GDM1 (cell line): ENCODE measurements at places on chromosomes 13 and 19.

- DNase-seq = no peak
These were observed 290.7 kb downstream of the SPRY2 start for GRCh38 chr13:80050252-80050651.

- no peak for DNase-seq
These were observed 112.4 kb downstream of the HS6ST3 start for GRCh38 chr13:96202315-96202714.

DNA sequence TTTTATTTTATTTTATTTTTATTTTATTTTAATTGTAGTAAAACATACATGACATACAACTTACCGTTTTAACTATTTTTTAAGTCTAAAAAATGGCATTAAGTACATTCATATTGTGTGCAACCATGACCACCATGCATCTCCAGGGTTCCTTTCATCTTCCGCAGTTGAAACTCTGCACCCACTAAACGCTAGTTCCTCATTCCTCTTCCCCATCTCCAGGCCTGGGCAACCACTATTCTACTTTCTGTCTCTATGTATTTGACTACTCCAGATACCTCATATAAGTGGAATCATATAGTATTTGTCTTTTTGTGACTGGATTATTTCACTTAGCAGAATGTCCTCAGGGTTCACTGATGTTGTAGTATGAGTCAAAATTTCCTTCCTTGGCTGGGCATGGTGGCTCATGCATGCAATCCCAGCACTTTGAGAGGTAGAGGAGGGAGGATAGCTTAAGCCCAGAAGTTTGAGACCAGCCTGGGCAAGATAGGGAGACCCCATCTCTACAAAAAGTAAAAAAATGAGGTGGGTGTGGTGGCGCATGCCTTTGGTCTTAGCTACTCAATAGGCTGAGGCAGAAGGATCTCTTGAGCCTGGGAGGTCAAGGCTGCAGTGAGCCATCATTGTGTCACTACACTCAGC, 55.7 kb upstream of the ZNF507 start:
- no peak for DNase-seq

DNA sequence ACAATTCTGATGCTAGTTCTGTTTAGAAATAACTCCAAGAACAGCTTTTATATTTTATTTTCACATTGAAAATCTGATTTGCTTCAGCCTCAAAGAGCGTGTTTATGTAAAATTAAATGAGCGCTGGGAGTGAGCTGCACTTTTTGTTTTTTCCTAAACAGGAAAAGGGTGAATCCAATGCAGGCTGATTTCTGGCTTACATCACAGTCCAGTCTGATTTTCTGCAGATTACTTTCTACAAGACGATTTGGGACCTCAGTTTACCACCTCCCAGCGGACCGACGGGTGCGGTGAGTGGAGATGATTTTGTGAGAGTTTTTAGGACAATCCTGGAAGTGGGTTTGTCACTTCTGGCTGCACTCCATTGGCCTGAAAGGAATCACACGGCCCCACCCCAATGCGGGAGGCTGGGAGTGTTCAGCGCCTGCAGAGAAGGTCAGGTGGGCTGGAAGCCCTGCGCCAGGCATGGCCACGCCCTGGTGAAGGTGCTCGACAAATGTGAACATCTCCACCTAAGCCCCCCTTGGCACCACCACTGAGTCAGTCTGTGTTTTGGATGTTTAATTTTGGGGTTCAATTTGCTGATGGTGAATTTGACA, 90.1 kb downstream of the ANKRD10 start:
- no peak for DNase-seq

- DNase-seq = no peak
These were observed 7.4 kb upstream of the KLHL26 start for GRCh38 chr19:18629166-18630088.

DNA sequence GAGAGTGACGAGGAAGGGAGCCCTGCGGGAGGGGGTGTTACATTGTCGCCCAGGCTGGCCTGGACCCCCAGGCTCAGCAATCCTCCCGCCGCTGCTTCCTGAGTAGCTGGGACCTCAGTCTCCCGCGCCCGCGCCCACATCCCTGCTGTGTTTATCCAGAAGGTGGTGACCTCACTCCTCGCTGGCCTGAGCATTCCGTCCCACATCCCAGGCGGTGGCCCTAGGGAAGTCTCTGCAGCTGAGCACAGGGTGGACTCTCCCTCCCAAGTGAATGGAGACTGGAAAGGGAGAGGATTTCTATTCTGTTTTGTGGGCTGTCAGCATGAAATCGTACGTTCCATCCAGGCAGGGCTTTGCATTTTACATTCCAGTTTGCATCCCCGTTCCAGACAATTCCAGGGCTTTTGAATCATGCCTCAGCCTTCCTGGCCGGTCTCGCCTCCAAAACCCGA, 401 bp upstream of the ZNF765 start:
- DNase-seq = no peak

- DNase-seq = no peak
These were observed 31.2 kb downstream of the KEAP1 start for GRCh38 chr19:10471909-10472308.

DNA sequence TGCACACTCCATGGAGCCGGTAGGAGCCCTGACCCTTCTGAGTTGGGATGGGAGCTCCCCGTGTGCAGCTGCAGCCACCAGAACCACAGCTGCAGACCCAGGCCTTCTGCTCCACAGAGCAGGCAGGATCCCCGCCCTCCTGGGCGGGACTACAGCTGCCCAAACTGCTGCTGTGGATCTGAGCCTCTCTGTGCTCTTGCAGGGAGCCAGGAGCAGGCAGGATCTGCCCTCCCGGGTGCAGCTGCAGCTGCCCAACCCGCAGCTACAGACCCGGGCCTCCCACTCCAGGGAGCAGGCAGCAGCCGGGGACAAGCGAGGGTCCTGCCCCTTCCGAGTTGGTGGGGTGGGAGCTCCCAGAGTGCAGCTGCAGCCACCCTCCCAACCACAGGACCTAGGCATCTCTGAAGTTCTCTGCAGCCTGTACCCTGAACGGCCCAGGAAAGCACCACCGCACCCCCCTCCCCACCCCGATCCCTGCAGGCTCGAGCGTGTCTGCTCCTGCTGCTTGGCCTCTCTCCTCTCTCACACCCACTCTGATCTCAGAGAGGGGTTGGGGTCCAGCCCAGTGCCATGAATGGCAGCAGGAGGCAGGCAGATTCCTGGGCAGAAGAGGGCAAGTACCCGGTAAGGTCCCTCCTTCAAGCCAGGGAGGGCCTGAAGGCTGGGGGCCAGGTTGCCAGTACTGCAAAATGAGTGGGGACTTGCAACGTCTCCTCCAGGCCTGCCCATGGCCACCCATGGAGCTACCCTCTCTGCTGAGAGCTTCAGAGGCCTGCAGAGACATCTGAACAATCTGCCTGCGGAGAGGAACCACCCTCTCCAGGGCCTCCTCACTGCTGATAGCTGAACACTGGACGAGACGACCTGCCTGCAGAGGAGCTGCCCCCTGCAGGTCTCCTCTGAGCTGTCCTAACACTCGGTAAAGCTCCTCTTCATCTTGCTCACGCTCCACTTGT, 16.4 kb upstream of the EMP3 start:
- no peak for DNase-seq

- no peak for DNase-seq
These were observed 61.5 kb upstream of the UBL3 start for GRCh38 chr13:29911781-29912418.

- DNase-seq = no peak
These were observed 11.3 kb downstream of the LCP1 start for GRCh38 chr13:46170687-46171086.

GRCh38 chr13:50209631-50210030, 194.4 kb downstream of the KCNRG start:
- DNase-seq = no peak

DNA sequence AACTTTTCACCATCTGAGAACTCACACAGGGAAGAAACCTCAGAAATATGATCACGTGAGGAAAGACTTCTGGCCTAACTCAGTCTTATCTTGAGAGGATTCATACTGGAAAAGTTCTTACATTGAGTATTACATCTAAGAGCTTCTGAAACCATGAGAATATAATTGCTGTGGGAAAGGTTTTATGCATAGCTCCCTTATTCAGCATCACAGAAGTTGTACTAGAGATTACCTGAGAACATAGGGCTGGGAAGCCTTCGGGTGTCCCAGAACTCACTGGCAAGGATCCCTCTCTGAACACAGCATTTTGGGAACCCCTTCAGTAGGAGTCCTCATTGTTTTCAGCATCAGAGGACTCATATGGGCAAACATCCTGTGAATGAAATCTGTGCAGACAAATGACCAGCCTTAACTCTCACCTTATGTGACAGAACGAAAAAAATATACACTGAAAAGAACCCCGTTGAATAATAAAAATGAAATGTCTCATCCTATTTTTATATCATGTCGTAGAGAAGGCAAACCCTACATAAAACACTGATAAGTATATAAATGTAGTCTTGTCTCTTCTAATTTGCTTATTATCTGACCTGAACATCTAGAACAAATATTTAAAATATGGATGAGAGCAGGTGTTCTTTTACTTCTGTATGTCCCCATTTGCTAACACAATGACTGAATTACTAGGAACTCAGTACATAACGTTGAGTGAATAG, 14.2 kb downstream of the ZNF274 start:
- no peak for DNase-seq

DNA sequence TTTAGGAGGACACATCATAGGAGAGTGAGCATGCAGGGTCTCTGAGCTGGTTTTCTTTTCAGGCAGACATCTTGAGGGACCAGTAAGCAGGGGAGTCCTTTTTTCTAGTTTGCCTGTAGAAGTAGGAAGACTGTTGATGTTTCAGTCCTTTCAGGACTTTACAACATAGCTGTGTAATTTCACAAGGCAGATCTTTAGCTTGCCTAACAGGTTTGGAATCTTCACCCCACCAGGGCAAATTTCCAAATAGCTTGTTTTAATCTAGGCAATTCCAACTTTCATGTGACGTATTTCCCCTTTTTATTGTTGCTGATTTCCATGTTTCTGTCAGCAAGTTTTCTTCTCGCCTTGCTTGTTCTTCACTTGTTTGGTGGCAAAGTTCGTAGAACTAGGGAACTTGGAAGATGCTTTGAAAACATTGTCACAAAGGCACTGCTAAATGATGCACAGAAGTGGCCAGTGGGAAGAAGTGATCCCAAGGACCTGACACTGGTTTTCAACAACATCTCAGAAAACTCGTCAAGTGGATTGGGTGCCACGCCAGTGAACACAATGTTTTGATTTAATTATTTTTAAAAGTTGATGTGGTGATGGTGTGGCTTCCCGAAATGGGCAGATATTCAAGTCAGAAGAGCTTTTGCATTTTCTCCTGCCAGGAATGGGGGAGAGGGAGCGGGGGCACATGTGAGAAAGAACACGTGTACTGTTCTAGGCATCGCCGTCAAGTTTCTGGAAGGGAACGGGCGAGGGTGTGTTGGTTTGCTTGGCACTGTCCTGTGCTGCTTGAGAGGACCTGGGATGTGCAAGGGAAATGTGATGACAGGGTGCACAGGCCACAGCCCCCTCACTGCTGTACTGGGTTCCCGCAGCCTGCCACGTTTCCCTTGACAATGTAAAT, 418.6 kb downstream of the OXGR1 start:
- no peak for DNase-seq

DNA sequence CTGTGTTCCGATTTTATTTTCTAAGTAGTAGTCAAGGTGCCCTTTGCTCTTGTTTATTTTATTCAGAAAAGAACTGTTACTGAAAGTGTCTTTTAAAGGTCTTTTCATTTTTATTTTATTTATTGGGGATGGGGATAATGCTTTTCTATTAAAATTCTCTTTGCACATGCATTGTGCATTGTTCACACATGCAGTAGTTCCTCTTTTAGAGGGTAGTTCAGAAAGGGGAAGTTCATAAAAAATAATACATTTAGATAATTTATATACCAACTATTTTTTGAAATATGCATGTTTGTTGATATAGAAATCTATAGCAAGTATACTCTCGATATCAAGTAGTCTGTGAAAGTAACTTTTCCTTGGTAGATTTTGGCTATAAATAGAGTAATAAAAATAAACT, 3.5 kb downstream of the GPC5 start:
- DNase-seq = no peak

GRCh38 chr19:2715470-2716274, 5.5 kb downstream of the DIRAS1 start:
- DNase-seq = no peak

DNA sequence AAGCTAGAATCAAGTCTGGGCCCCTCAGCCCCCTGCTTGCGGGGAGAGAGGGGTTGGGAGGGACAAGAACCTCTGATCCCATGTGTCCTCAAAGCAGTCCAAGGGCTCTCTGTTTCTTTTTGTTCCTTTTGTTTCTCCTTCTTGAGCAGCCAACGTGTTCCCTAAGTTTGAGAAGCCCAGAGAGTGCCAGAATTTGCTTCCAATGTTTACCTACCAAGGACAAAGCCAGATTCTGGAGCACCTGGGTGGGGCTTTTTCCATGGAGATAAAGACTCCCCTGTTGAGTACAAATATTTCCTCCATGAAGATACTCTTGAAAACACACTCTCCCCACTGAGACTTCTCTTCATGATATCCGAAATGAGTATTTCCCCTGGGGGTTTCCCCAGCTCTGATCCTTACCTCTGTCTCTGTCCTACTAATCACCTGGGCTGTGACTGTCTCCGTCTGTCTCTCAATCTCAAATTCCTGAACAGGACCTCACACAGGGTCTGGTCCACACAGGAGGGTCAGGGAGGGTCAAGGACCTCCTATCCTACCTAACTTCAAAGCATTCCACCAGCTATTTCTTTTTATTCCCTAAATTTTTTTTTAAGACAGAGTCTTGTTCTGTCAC, 27.4 kb downstream of the CD177 start:
- DNase-seq = no peak

GRCh38 chr19:23776507-23777205, 18.0 kb upstream of the ZNF681 start:
- DNase-seq = no peak

DNA sequence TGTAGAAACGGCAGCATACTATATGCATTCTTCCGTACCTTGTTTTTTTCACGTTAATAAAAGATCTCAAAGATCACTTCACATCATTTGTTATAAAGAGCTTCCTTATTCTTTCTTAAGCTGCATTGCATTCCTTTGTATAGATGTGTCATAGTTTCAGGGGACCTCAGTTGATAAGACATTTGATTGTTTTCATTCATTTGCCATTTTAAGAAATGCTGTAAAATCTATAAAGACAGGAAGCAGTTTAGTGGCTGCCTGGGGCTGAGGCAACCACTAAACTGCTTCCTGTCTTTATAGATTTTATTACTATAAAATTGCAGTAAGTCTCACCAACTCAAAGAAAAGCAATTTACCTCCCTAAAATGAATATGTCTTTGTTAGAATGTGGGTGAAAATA, 59.4 kb downstream of the ZDHHC20 start:
- DNase-seq = no peak

- no peak for DNase-seq
These were observed at the start of gene TNFSF11 for GRCh38 chr13:42574011-42574410. Gene TNFSF11 (plus strand): TSS chr13:42574152. CDS start chr13:42574304, 152 bp downstream.
